ENCODE measurements at places on chromosomes 2 and 18.
A peak's percentile ranks its signal among the peaks of the same experiment; 100 is the strongest.

DNA sequence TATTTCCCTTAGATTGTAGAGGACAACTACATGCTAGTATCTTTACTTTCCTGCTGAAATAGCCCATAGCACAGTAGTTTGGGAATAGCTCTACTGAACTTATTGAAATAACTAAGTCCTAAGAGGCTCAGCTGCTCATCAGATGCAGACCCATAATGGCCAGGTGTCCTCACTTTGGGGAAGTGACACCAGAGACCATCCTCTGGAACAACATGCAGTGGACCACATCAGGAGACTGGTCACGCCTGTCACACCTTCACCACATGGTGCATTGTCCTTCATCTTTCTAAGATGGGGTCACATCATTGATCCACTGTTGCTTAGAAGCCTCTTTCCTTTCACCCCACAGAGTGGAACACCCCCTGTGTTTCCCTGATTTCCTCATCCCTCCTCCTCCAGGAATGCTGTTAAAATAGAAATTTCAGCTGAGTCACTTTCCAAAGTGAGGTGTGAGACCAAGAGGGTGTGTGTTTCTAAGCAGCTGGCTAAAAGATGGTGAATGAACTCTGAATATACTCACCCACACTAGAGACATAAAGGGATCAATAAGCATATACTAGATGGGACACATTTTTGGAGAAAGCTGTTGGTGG lies 215.2 kb upstream of the LRRTM1 start:
- DNase-seq = peak; percentile 14

DNA sequence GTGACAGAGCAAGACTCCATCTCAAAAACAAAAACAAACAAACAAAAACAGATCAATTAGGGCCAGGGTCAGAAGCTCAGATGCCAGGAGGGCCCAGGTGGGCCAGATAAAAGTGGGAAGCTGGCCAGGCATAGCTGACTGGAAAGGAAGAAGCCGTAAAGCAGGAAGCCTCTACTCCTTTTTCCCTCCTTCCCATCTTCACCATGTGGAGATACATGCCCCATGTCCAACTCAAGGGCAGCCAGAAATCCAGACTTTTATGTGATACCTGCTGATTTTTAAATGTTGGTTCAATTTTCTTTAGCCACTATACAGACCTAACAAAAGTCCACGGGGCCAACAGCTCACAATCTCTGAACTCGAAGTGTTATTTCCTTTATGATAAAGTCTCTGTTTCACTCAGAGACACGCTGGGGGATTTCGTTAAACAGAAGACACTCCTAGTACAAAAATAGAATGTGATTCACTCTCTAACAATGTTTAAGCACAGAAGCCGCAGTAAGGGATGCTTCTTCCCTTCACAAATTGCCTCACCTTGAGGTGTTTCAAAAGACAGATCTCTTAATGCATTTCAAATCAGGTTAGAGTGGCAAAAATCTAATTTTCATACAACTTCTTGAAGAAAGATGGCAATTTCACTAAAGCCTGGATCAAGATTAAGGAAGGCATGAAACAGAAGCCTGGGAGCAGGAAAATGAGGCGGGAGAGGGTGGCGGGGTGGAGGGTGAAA lies 14.0 kb downstream of the TMEM247 start:
- peak; percentile 80 for DNase-seq

DNA sequence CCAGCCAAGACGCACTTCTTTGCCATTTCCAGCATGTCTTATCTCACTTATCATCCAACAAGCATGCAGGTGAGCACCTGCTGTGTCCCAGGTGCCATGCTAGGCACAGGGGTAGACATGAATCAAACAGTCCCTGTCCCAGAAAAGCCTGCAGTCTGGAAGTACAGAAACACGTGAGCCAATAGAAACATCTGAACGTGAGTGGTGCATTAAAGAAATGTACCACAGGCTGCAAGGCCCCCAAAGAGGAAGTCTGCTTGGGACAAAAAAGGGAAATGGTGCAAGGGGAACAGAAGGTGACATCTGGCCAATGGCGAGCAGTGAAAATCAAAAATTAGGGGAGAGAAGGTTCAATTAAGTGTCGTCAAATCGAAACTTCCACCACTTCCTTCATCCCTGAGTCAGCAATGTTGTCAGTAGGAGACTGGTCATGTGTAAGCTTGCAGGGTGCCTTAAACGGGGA lies 17.6 kb upstream of the TMEM247 start:
- no peak for DNase-seq

- peak; percentile 27 for DNase-seq
Measured at GRCh38 chr2:166384774-166385173, 9.0 kb upstream of the SCN9A start.

- DNase-seq = no peak
Measured at GRCh38 chr2:125004106-125004800, 979.2 kb downstream of the CNTNAP5 start.
